IMR-90 (cell line): ENCODE measurements at places on chromosomes 5 and 9. TPM values are rescaled to one million over a fixed set of nuclear protein-coding genes. Genes with fewer than 3 reads are reported as not detected.

GRCh38 chr9:98600631-98601030 is 108.1 kb downstream of the GABBR2 start:
- no peaks in the 10 kb centered on the region for H3K27me3 ChIP-seq
- DNase-seq, result no peak
- H3K27ac ChIP-seq, result peak overlapping the region; percentile 10; the same call in 1 of the 2 replicates

GRCh38 chr9:93161786-93162562 is 22.0 kb upstream of the WNK2 start:
- H3K36me3 ChIP-seq, result no peaks in the 10 kb centered on the region
- peaks cover 6% of the 10 kb centered on the region for H3K27me3 ChIP-seq
- peaks cover 3% of the 10 kb centered on the region; the same call in 1 of the 2 replicates for H3K4me1 ChIP-seq
- no peak overlapping the region for H3K4me3 ChIP-seq
- DNase-seq, result no peak

- DNase-seq, result no peak
- peaks cover 21% of the 10 kb centered on the region for H3K4me1 ChIP-seq
- H3K27ac ChIP-seq, result no peak overlapping the region
- H3K4me3 ChIP-seq, result no peak overlapping the region
Observed at GRCh38 chr9:135993765-135994500, 32.8 kb upstream of the UBAC1 start.

DNA sequence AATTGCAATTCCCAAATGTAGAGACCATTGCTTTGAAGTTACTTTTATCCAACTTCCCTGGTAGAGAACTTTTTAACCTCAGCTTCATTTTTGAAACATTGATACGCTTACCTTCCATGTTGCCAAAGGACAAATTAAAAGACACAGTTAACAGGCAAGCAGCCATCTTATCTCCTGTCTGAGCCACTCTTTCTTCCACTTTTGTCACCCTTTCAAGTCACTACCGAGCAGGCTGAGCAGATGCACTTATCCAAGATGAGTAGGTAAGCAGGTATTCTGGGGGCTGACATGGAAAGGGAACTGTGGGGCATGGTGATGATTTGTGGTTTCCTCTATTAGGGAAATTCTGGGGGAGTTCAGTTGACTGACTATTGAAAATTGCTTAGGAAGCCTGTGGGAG is 66.7 kb downstream of the DOCK2 start:
- no peak for DNase-seq
- peaks cover 22% of the 10 kb centered on the region for H3K4me1 ChIP-seq
- H3K27ac ChIP-seq, result no peak overlapping the region
- no peaks in the 10 kb centered on the region for H3K27me3 ChIP-seq
- no peaks in the 10 kb centered on the region for H3K36me3 ChIP-seq

- H3K27ac ChIP-seq, result no peak overlapping the region
- no peaks in the 10 kb centered on the region for H3K27me3 ChIP-seq
- H3K4me3 ChIP-seq, result no peak overlapping the region
- H3K4me1 ChIP-seq, result no peaks in the 10 kb centered on the region
- H3K36me3 ChIP-seq, result no peaks in the 10 kb centered on the region
Observed at GRCh38 chr5:7245121-7245651, 150.8 kb upstream of the ADCY2 start.

DNA sequence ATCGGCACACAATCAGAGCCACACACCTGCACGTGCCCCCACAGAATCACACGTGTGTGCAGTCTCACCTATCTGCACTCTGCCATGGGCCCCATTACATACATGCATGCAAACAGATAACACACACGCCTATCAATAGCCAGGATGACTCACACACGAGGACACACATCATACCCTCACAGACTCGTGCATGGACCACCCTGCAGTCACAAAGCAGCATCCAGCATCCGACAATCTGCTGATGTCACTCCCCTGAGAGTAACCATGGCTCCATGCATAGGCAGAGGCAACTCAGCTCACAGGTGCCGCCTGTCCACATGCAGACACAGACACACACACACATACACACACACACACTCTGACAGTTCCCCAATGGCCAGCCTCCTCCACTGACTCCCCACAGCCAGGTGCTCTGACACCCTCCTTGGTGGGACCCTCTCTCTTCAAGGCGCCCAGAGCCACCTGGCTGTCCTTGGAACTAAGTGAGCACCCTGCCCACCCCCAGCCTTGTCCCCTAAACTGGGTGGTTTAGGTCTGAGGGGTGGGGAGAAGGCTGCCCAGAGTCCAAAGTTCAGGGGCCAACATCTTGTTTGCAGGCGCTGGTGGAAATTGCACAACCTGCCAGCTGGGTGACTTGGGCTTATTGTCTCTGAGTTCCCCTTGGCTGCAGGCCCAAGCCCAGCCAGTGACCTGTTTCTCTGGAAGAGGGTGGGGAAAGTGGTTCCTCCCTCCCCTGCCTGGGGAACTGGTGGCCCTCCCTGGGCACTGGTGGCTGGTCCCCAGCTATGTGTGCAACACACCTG is 34.6 kb upstream of the NEK6 start:
- no peak overlapping the region for H3K4me3 ChIP-seq
- DNase-seq, result peak; percentile 38
- H3K27me3 ChIP-seq, result peaks cover 8% of the 10 kb centered on the region
- peaks cover 11% of the 10 kb centered on the region for H3K4me1 ChIP-seq
- no peaks in the 10 kb centered on the region for H3K36me3 ChIP-seq
- H3K27ac ChIP-seq, result no peak overlapping the region

- no peaks in the 10 kb centered on the region for H3K36me3 ChIP-seq
- H3K27ac ChIP-seq, result no peak overlapping the region
- DNase-seq, result no peak
- no peaks in the 10 kb centered on the region for H3K4me1 ChIP-seq
- H3K27me3 ChIP-seq, result peaks cover 4% of the 10 kb centered on the region
Observed at GRCh38 chr5:69007163-69007562, 86.7 kb upstream of the SLC30A5 start.

DNA sequence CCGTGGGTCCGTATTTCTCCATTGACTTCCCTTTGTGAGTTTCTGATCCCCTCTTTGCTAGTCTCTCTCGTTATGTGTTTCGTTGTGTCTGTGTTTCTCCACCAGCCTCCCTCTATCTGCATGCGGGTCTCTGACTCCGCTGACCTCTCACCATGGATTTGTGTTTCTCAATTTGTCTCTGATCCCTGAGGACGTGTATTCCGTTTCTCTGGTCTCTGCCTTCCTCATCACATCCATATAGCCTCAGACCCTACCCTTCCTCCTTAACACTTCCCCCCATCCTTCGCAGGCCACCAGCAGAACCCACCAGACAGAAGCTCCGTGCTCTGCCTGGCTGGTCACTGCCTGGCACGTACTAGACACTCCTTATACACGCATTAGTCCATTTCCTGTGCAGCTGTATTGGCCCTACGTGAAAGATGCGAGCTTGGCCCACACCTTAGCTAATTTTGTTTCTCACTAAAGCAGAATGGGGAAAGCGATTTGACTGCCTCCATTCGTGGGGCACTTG is 631 bp downstream of the B4GALT7 start:
- peak overlapping the region; percentile 71 for H3K27ac ChIP-seq
- peaks cover 3% of the 10 kb centered on the region for H3K4me1 ChIP-seq
- peaks cover 17% of the 10 kb centered on the region for H3K36me3 ChIP-seq
- DNase-seq, result peak; percentile 54
- peak overlapping the region; percentile 88 for H3K4me3 ChIP-seq
- H3K27me3 ChIP-seq, result no peaks in the 10 kb centered on the region

- H3K27ac ChIP-seq, result no peak overlapping the region
- H3K4me1 ChIP-seq, result no peaks in the 10 kb centered on the region
- peak overlapping the region; percentile 54; the same call in 1 of the 2 replicates for H3K4me3 ChIP-seq
- no peaks in the 10 kb centered on the region for H3K27me3 ChIP-seq
- DNase-seq, result peak; percentile 75
Observed at GRCh38 chr5:118791926-118792734, 196.2 kb downstream of the DTWD2 start.

GRCh38 chr9:4796988-4797853 is 4.5 kb downstream of the RCL1 start:
- no peaks in the 10 kb centered on the region for H3K36me3 ChIP-seq
- H3K4me3 ChIP-seq, result no peak overlapping the region
- peaks cover 3% of the 10 kb centered on the region; the same call in 1 of the 2 replicates for H3K4me1 ChIP-seq
- peak; percentile 43 for DNase-seq

- H3K27me3 ChIP-seq, result peaks cover 47% of the 10 kb centered on the region
- no peaks in the 10 kb centered on the region for H3K36me3 ChIP-seq
- no peaks in the 10 kb centered on the region; the same call in 1 of the 2 replicates for H3K4me1 ChIP-seq
Observed at GRCh38 chr9:126722252-126722921, 82.5 kb upstream of the ZBTB43 start.

DNA sequence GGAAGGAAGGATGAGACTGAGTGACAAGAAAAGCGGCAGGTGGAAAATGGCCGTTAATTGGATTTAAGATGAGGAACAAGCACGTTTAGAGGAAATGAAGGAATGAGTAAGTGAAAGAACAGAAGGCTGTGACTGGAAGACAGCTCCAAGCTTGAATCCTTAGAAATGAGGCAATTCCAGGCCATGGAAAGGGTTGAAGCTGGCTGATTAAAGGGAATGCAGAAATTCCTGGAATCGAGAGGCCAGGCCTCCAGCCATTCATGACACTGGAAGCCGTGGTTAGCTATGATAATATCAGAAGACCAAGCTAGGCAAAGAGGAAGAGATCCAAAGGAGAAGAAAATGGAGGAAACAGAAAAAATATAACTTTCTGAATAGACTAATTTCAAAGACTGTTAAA is 84.2 kb downstream of the ARL15 start:
- no peak overlapping the region for H3K27ac ChIP-seq
- H3K27me3 ChIP-seq, result no peaks in the 10 kb centered on the region; the same call in 1 of the 2 replicates
- peaks cover 2% of the 10 kb centered on the region; the same call in 1 of the 2 replicates for H3K4me1 ChIP-seq

DNA sequence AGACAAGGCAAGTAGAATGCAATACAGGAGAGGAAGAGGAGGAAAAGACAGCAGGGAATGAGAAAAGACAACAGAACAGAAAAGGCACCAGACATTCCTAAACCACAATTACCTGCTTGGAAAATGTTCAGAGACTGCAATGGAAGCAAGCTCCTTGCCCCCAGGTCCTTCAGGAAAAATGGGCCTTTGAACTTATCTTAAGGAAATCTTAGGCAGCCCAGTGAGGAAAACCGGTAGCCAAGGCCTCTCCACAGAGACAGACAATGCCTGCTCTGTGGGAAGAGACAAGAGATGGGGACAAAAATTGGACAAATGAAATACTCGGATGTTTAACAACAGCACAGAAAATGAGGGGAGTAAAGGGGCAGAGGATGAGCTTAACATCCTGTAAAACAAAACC is 31.2 kb downstream of the HTR4 start:
- H3K4me1 ChIP-seq, result no peaks in the 10 kb centered on the region
- no peak overlapping the region for H3K4me3 ChIP-seq
- no peaks in the 10 kb centered on the region for H3K36me3 ChIP-seq
- H3K27ac ChIP-seq, result no peak overlapping the region

DNA sequence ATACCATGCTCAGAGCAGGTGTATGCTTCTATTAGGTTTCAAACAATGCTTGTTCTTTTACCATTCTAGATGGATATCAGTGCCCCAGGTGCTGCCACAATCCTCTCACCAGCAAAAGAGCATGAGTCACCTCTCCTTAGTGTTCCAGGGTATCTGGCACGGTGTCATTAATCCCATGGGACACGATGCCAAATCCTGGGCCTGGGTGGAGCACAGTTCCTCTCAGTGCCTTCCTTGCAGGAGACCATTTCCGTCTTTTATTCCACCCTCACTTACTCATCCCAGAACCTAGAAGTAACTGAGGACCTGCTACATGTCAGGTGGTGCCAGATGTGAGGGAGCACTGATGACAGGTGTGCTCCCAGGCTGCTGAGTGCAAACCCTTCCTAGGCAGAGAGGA is 1.3 kb upstream of the OR13J1 start:
- no peak overlapping the region for H3K4me3 ChIP-seq
- DNase-seq, result no peak
- H3K4me1 ChIP-seq, result no peaks in the 10 kb centered on the region
- H3K27ac ChIP-seq, result no peak overlapping the region
- H3K36me3 ChIP-seq, result no peaks in the 10 kb centered on the region

DNA sequence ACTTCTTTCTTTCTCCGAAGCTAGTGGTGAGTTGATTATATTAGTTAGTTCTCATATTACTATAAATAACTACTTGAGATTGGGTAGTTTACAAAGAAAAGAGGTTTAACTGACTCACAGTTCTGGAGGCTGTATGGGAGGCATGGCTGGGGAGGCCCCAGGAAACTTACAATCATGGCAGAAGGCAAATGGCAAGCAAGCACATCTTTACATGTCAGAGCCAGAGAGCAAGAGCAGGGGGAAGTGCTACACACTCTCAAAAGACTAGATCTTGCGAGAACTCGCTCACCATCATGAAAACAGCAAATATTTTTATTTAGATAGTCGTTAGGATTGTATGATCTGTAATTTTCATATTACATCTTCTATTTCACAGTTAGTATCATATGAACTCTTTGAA is 711.2 kb downstream of the PTPRD start:
- no peaks in the 10 kb centered on the region for H3K4me1 ChIP-seq
- H3K27ac ChIP-seq, result no peak overlapping the region
- H3K27me3 ChIP-seq, result no peaks in the 10 kb centered on the region
- H3K4me3 ChIP-seq, result no peak overlapping the region
- H3K36me3 ChIP-seq, result no peaks in the 10 kb centered on the region
- no peak for DNase-seq

- H3K27ac ChIP-seq, result no peak overlapping the region
- DNase-seq, result no peak
- peaks cover 13% of the 10 kb centered on the region; the same call in 1 of the 2 replicates for H3K36me3 ChIP-seq
- no peak overlapping the region for H3K4me3 ChIP-seq
- H3K4me1 ChIP-seq, result peaks cover 14% of the 10 kb centered on the region
Observed at GRCh38 chr5:150059623-150060022, 26.7 kb downstream of the CSF1R start.

GRCh38 chr5:43171451-43171850 is 20.6 kb upstream of the NIM1K start:
- H3K4me1 ChIP-seq, result no peaks in the 10 kb centered on the region
- no peak overlapping the region for H3K4me3 ChIP-seq
- H3K27me3 ChIP-seq, result no peaks in the 10 kb centered on the region
- no peak overlapping the region for H3K27ac ChIP-seq
- peaks cover 16% of the 10 kb centered on the region for H3K36me3 ChIP-seq

DNA sequence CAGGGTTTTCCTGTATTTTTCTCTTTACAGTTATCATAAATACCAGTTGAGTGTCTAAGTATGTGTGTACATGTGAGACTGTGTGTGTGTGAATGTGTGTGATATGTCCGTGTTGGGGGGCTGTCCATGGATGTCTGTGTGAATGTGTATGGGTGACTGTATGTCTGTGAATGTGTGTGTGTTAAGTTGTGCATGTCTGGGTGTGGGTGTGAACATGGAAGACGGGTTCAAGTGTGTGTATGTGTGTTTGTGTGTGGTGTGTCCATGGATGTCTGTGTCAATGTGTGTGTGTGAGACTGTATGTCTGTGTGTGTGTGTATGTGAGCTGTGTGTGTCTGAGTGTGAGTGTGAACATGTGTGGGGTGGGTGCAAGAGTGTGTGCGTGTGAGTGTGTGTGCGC is 55.0 kb downstream of the VAV2 start:
- H3K36me3 ChIP-seq, result peaks cover 12% of the 10 kb centered on the region
- H3K4me1 ChIP-seq, result peaks cover 15% of the 10 kb centered on the region
- no peak for DNase-seq
- no peak overlapping the region for H3K27ac ChIP-seq
- H3K27me3 ChIP-seq, result no peaks in the 10 kb centered on the region

GRCh38 chr9:90629991-90630390 is 12.6 kb downstream of the DIRAS2 start:
- H3K4me3 ChIP-seq, result no peak overlapping the region
- no peaks in the 10 kb centered on the region for H3K27me3 ChIP-seq
- no peaks in the 10 kb centered on the region for H3K36me3 ChIP-seq
- no peak for DNase-seq

GRCh38 chr5:475704-476101 is 32.7 kb downstream of the EXOC3 start:
- H3K27me3 ChIP-seq, result no peaks in the 10 kb centered on the region
- DNase-seq, result no peak
- peaks cover 7% of the 10 kb centered on the region; the same call in 1 of the 2 replicates for H3K4me1 ChIP-seq
- no peak overlapping the region for H3K4me3 ChIP-seq
- H3K27ac ChIP-seq, result no peak overlapping the region

PAEP gene
- not detected in 2 replicates for polyA plus RNA-seq

BHMT2 gene
- 0.16 and 0.60 TPM in 2 replicates for polyA plus RNA-seq

RGMB gene
- polyA plus RNA-seq, result 128 and 129 TPM in 2 replicates
